CD8-positive, alpha-beta memory T cell (primary cell): ENCODE measurements at places on chromosomes 16 and 17.
A peak's percentile ranks its signal among the peaks of the same experiment; 100 is the strongest.

DNA sequence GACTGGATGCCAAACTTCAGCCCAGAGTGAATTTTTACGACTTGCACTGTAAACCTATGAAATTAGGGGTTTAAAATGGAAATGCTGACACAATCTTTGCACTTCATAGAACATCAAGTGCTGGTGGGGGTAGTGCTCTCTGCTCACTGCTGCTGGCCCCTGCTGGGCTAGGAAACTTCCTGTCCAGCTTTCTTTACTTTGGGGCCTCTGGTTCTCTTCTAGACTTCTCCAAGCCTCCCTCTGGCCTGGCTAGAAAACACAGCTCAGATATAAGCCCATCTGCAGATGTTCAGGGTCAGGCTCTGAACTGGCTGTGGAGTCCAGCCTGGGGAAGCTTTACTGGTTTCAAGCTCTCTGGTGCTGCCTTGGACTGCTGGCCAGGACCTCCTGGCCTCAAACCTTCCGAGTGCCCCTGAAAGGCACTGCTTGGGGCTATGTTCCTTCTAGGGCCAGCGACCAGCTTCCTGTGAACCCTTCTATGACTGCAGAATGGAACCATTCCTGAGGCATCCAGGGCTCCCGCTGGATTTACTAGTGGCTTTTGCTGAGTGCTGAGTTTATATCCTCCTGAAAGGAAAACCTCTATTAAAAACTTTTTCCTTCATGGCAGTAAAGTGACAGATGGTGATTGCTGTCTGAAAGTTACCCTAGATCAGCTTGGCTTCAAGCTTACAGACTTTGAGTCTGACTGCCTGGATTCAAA, 59.4 kb downstream of the TBX4 start:
- DNase-seq: no peak

DNA sequence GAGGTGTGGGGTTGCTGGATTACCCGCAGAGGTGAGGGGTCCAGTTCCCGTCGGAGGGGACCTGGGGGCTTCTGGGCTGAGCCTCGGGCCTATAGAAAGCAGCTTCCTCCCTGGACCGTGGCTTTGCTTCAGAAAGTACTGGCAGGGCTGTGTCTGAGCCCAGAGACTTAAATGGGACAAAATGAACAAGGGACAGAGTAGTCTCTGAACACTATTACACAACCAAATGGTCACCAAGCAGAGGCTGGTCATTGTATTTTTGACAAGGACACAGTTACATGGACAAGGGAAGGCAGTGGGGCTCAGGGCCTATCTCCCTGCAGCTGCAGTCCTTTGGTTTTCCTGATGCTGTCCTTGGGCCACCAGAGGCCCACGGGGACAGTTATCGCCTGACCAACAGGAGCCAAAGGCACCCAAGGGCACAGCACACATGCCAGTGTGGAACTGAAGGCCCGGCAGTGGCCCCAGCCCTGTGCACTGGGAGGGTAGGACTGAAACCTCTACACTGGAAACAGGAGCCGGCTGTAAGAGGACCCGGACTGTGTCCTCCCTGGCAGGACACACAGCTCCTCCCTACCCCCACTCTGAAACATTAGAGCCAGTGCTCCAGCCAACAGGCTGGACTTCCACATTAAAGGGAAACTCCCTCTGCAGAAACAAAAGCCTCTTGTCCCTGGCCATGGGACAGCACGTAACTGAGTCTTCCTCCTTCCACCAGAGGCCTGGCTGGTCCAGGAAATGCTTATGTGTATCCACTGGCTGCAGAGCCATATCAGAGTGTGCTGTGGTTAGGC, 26.0 kb upstream of the ERN1 start:
- DNase-seq: no peak

- DNase-seq: no peak
Observed at GRCh38 chr16:60729051-60729450, 1307.2 kb downstream of the CDH8 start.

- peak; percentile 96 for DNase-seq
Observed at GRCh38 chr16:88700636-88701482, 5.3 kb downstream of the RNF166 start.

- DNase-seq: peak; percentile 83
Observed at GRCh38 chr17:32609085-32609484, 122.3 kb downstream of the CDK5R1 start.

DNA sequence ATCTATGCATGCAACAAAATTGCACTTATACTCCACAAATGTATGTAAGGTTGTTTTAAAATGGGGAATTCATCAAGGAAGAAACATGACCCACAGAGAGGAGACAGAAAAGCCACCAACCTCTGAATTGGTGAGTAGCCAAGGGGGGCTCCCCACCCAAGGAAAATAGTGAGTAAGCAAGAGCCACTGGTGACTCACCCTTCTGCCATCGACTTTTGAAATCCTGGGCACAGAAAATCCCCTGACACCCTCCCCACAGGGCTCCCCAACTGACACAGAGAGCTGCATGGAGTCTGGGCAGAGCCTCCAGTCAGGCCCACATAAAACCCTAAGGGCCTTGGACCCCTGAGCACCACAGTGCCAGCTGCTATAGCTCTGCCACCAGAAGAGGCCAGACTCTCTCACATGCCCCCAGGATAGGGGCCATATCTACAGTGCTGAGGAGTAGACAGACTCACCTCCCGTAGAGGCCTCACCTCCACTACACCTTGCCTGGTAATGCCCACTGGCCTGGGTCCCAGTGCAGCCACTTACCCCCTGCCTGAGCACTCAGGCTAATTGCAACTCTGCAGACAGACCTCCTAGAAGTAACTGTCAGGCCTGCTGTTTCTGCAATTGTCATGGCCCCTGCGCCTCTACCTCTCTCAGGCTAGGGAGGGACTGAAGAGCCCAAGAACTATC, 244.7 kb upstream of the WSB1 start:
- DNase-seq: no peak

GRCh38 chr16:932831-933330, 37.9 kb downstream of the LMF1 start:
- no peak for DNase-seq

GRCh38 chr16:1098266-1098991, 2.4 kb upstream of the C1QTNF8 start:
- DNase-seq: no peak

GRCh38 chr17:2421315-2422147, 20.7 kb upstream of the MNT start:
- no peak for DNase-seq

GRCh38 chr17:37802061-37802595, 57.3 kb upstream of the HNF1B start:
- no peak for DNase-seq

DNA sequence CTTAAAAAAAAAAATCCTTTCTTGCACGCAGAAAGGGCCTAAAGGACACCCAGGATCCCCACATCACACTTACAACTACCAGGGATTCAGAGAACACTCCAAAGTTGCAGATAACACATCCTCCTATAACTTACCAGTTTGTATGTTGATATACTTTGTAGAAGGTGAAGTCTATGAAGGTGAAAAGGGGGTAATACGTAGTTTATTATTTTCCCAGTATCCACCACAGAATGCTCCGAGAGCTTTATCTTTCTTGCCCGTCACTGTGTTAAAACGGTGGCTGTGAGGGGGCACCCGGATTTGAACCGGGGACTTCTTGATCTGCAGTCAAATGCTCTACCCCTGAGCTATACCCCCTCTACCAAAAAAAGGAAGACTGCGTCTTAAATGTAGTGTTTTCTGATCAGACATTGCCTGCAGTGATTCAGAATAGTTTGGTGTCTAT, 7.9 kb upstream of the RPL23 start:
- no peak for DNase-seq

- no peak for DNase-seq
Observed at GRCh38 chr16:89936508-89936907, 12.0 kb upstream of the DEF8 start.

GRCh38 chr17:15412606-15413005, 54.8 kb downstream of the CDRT4 start:
- DNase-seq: no peak

DNA sequence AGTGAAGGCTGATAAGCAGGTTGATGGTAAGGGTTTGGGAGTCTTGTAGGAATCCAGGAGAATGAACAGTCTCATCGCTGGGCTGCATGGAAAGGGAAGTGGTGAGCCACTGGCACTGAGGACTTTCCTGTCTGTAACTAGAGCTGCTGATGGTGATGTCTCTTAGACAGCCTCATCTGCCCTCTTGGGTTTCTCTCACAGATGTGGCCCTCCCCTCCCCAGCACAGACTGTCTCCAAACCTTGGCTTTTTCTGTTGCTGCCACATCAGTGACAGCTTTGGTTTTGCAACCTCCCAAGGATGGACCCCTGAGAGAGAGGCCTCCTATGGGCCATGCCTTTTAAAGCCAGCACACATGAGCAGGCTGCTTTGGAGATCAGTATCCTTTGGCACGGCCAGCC, 16.9 kb downstream of the PLCG2 start:
- no peak for DNase-seq

DNA sequence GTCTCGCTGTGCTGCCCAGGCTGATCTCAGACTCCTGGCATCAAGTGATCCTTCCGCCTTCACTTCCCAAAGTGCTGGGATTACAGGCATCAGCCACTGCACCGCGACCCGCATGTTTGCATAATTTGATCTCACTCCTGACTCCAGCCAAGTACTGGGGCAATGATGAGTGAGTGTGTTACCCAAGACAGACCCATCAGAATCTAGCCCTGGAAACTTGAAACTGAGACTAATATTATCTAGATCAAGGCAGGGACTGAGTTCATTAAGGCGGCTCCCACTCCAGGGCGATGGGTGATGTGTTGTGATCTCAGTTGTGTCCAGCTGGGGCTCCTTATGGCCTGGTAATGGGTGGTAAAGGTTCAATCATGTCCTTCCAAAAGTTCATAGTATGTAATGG, 53.4 kb downstream of the EMP2 start:
- no peak for DNase-seq

- DNase-seq: no peak
Observed at GRCh38 chr17:2393954-2394749, 6.7 kb downstream of the MNT start.

DNA sequence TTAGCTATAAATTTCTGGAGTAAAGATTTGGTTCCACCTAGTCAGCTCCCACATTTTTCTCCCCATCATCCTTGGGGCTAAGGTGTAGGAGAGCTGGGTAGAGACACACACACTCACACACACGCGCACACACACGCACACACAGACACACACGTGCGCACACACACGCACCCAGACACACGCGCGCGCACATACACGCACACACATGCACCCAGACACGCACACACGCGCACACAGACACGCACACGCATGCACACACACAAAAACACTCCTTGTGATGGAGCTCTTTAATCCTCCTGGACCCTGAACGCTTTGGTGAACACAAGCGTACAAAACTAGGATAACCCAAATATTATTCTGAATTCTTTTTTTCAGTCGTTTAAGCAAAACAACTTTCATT, 253.6 kb downstream of the C16orf95 start:
- no peak for DNase-seq

DNA sequence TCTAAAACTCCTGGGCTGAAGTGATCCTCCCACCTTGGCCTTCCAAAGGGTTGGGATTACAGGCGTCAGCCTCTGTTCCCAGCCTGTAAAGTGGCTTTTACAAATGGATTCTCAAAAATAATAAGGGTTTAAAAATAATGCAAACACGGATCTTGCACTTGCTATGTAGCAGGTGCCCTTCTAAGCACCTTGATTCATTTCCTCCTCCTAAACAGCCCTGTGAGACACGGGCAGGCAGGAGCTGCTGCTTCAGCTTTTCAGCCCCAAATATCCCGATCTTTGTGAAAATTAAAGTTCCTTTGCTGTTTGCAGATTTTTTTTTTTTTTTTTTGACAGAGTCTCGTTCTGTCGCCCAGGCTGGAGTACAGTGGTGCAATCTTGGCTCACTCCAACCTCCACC, 31.7 kb downstream of the NAGPA start:
- DNase-seq: no peak

GRCh38 chr17:37116671-37117185, 168.0 kb downstream of the AATF start:
- no peak for DNase-seq

DNA sequence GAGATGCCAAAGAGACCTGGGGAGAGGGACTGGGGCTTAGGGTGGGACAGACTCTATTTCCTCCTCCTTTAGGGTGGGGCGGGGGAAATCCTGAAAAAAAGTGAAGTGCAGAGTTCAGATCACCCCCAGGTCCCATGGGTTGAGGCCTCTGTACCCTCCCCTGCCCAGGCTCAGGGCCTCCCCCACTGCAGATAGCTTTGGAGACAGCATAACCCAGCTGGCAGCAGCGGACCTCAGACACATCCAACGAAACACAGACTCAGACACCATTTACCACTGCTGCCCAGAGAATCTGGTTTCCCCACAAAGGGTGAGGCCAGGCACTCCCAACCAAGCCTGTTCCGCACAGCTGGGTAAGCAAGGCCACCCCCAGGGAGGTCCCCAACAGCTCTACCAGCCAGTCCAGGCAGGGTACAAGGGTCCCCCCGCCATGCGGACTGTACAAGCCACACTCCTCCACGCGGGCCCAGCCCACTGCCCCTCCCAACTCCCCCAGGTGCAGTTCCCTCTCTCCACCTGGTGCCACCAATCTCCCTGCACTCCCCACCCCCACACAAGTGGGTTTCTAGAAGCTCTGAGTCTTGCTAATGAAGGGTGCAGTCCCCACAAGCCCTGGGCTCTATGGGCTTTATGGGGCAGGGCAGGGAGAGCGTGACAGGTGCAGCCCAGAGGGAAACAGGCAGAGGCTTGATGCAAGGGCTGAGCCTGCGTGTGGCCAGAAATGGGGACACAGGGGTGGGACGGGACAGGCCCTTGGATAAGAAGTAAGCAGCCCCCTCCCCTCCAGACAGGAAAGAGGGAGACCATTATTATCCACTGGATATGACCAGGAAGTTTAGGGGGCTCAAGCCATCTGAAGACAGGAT, 8.9 kb downstream of the RHBDF2 start:
- DNase-seq: no peak

DNA sequence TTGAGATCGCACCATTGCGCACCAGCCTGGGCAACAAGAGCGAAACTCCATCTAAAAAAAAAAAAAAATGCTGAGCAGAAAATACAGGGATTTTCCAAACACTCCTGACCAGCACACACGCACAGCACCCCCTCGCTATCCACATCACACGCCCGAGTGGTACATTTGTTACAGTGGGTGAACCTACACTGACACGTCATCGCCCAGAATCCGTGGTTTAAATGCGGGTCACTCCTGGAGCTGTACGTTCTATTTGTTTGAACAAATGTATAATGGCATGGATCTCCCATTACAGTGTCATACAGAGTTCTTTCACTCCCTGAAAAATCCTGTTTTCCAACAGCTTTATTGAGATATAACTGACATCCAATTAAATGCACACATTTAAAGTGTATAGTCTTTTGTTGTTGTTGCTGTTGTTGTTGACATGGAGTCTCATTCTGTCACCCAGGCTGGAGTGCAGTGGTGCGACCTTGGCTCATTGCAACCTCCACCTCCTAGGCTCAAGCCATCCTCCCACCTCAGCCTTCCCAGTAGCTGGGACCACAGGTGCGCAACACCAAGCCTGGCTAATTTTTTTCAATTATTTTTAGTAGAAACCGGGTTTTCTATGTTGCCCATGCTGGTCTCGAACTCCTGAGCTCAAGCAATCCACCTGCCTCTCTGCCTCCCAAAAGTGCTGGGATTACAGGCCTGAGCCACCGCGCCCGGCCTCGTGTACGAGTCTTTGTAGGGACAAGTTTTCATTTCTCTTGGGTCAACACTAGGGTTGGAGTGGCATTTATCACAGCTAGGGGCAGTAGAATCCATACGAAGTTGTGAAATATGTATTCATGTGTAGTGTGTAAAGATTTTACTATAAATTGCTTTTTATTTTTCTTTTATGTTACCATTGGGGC, 4.4 kb upstream of the CARHSP1 start:
- DNase-seq: no peak
